ENCODE measurements at places on chromosomes 2 and 18.

DNA sequence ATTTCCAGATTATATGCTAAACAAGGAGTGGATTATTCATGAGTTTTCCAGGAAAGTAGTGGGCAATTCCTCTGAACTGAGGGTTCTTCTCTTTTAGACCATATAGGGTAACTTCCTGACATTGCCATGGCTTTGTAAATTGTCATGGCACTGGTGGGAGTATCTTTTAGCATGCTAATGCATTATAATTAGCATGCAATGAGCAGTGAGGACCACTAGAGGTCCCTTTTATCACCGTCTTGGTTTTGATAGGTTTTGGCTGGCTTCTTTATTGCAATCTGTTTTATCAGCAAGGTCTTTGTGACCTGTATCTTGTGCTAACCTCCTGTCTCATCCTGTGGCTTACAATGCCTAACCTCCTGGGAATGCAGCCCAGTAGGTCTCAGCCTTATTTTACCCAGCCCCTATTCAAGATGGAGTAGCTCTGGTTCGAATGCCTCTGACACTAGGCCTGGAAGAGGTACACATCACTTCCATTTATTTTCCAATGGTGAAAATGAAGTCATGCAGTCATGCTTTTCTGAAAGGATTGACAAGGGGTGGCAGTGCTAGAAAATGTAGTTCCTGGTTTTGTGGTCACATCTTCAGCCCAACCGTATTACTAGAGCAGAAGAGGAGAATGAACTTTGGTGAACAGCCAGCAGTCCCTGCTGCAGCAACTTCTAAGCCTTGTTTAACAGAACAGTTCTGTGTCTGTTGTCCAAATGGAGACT lies 26.6 kb upstream of the ITGA4 start:
- DNase-seq: no peak

GRCh38 chr2:175441181-175441761 lies 259.8 kb upstream of the ATP5MC3 start:
- no peak for DNase-seq

GRCh38 chr2:60355849-60356261 lies 197.6 kb downstream of the BCL11A start:
- no peak for DNase-seq

DNA sequence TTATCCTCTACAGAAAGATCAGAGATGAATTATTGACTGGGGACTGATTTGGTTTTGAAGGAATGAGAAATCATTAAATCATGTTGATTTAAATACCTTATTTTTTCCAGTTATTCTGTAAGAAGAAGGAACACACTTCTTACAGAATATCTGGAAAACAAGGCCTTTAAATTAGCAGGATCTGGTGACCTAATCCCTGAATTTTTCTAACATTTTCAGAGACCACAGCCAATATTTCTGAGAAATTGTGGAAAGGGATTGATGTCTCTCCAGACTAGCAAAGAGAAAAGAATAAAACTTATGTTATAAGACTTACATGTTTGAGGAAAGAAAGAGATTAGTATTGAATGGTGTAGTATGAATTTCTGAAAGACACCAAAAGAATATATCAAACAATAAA lies 104.0 kb downstream of the KCNE4 start:
- no peak for DNase-seq

- DNase-seq: peak; percentile 74
Measured at GRCh38 chr2:68789603-68790002, 55.0 kb downstream of the ARHGAP25 start.

GRCh38 chr18:59005262-59005661 lies 134.4 kb upstream of the SEC11C start:
- DNase-seq: no peak

- no peak for DNase-seq
Measured at GRCh38 chr2:208363485-208363884, 43.1 kb upstream of the PTH2R start.

DNA sequence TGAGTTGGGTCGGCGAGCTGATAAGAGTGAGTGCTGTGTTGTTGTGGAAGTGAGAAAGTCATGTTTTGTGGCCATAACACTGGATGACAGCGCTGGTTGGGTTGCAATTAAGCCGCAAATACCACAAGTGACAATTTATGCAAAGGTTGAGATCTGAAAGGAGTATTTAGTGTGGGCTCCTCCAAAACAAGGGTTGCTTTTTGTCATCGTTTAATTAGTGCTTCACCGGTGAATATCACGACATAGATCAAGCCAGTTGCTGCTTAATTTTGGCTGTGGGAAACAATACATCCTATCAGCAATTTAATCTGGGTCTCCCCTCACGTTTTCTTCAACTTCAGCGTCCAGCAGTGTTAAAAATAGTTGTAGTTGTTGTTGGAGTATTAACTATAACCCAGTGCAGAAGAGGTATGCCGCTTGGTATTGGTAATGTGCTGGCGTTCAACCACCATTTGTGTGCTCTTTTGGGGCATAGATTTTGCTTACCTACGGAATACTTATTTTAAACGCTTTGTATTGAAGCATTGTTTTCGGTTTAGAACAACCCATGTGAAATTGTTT lies 662 bp downstream of the ACVR2A start:
- peak; percentile 57 for DNase-seq

DNA sequence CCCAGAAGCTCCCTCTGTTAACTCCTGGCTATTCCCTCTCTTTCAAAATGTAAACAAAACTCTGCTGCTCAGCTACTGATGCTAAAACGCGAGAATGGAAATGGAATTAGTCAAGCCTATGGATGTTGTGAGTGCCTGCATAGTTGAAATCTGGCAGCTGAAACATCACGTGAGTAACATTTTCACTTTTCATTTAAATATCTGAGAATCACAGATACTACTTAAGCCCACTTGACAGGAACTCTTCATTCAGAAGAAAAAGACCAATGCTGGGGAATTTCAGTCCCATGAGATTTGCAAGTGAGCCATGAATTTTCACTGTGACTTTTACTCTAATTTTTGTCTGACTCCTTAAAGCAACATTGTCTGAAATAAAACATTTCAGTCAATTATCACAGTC lies 215.3 kb upstream of the SESTD1 start:
- DNase-seq: no peak

GRCh38 chr2:67446491-67446911 lies 49.4 kb downstream of the ETAA1 start:
- DNase-seq: no peak

GRCh38 chr2:234535464-234535863 lies 38.6 kb upstream of the ARL4C start:
- DNase-seq: no peak

DNA sequence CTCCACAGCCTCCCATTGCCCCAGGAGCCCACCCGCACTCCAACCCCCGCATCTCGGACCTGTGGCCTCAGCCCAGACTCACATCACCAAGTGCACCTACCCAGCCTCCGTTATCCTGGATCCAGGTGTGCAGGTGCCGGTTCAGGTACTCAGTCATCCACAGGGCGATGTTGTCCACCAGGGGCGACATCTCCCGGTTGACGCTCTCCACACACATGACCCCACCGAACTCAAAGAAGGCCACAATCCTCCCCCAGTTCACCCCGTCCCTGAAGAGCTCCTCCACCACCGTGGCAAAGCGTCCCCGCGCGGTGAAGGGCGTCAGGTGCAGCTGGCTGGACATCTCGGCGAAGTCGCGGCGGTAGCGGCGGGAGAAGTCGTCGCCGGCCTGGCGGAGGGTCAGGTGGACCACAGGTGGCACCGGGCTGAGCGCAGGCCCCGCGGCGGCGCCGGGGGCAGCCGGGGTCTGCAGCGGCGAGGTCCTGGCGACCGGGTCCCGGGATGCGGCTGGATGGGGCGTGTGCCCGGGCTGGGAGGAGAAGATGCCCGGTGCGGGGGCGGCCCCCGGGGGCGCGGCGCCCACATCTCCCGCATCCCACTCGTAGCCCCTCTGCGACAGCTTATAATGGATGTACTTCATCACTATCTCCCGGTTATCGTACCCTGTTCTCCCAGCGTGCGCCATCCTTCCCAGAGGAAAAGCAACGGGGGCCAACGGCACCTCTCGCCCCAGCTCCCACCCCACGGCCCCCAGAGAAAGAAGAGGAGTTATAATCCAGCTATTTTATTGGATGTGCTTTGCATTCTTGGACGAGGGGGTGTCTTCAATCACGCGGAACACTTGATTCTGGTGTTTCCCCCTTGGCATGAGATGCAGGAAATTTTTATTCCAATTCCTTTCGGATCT lies 1.3 kb downstream of the BCL2 start:
- peak; percentile 91 for DNase-seq

GRCh38 chr18:71986351-71987050 lies 557.6 kb downstream of the CBLN2 start:
- no peak for DNase-seq
